Articular chondrocyte of knee joint (primary cell): ENCODE measurements at places on chromosomes 7 and 10. TPM values are rescaled to one million over a fixed set of nuclear protein-coding genes. Genes with fewer than 3 reads are reported as not detected.

Gene MOGAT3
- not detected in 2 replicates for total RNA-seq

Gene EBLN1
- total RNA-seq = not detected in 2 replicates

Gene CUBN
- total RNA-seq = 1.4 and 2.2 TPM in 2 replicates

Gene PAPSS2
- total RNA-seq = 91.2 and 106 TPM in 2 replicates

Gene ZNF488
- 0.11 and 0.13 TPM in 2 replicates for total RNA-seq

Gene FAM131B
- total RNA-seq = 0.39 and 0.54 TPM in 2 replicates

Gene LCOR
- total RNA-seq = 23.7 and 28.0 TPM in 2 replicates

Gene GIMAP2
- total RNA-seq = 6.1 and 9.9 TPM in 2 replicates

Gene PRKG1
- total RNA-seq = 16.5 and 21.0 TPM in 2 replicates

Gene FGL2
- 1.7 and 3.5 TPM in 2 replicates for total RNA-seq

Gene ARL4A
- total RNA-seq = 11.9 and 13.8 TPM in 2 replicates

Gene HOXA13
- 8.6 and 11.1 TPM in 2 replicates for total RNA-seq

Gene FOXI2
- total RNA-seq = not detected in 2 replicates

Gene LMOD2
- not detected in 2 replicates for total RNA-seq

Gene LIPJ
- under 0.01 and 0.11 TPM in 2 replicates for total RNA-seq

Gene SYT15
- 0.26 and 0.32 TPM in 2 replicates for total RNA-seq

Gene SLC16A12
- not detected in 2 replicates for total RNA-seq

Gene ANKRD61
- total RNA-seq = 0.11 TPM in 1 of 2 replicates, not detected in the other

Gene JAKMIP3
- total RNA-seq = 0.52 and 0.54 TPM in 2 replicates

Gene ADAP1
- 2.3 and 2.4 TPM in 2 replicates for total RNA-seq

Gene C10orf67
- not detected in 2 replicates for total RNA-seq

Gene TMEM236
- 0.22 and 0.26 TPM in 2 replicates for total RNA-seq

Gene CCDC7
- total RNA-seq = 23.1 and 24.8 TPM in 2 replicates
